ENCODE measurements at places on chromosomes 6 and 20.

- DNase-seq, result no peak
Measured at GRCh38 chr20:49675368-49676151, 38.1 kb downstream of the B4GALT5 start.

DNA sequence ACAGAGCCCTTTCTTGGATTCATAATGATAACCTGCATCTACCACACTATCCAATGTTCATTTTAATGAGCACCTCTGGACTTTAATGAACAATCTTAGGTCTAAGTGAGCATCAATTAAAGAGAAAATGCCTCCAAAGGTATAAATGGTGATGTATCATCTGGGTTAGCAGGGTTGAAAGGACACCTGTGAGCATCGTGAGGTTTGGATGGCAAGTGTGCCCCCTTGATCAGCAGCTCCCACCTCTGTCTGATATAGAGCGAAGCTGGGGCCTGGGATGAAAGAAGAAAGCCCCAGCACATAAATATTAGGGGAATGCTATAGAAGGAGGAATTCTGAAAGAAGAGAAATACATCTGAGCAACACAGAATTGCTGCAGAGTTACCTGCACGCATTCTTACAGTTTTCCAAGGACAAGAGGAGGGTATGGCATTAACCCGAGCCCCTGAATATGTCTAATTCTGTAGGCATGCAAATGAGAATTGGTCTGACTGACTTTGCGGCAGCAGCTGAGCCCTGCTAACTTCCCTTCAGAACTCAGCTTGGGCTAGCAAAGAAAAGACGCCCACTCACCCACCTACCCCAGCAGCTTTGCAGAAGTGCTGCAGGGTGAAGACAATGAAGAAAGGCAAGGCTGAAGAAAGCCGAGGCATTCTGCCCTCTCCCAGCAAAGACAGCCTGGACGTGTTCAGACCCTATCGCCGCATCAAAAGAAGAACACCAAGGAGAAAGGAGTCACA is 136.2 kb downstream of the GMPR start:
- DNase-seq, result no peak

DNA sequence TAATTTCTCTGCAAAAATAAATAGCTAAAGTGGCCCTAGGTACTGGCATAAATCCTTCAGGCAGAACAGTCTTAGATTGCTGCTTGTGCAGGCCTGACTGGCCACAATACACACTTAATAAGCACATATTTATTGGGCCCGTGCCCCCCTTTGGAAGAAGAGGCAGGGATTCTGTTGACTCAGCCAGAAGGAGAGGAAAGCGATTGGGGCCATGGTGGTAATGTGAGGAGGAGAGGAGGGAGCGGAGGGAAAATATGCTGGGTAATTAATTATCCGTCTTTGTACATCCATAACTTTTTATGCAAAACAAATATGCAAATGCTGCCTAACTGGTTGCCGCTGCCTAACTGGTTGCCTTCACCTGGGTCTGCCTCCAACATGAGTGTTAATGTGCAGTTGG is 36.2 kb downstream of the CD40 start:
- DNase-seq, result no peak

- no peak for DNase-seq
Measured at GRCh38 chr6:46220352-46221221, 49.8 kb upstream of the ENPP5 start.

- no peak for DNase-seq
Measured at GRCh38 chr20:24303393-24304170, 165.8 kb upstream of the SYNDIG1 start.
